ENCODE measurements at places on chromosomes 1 and 21.

- no peak for DNase-seq
These were observed 232.1 kb downstream of the TPR start for GRCh38 chr1:186142916-186143315.

DNA sequence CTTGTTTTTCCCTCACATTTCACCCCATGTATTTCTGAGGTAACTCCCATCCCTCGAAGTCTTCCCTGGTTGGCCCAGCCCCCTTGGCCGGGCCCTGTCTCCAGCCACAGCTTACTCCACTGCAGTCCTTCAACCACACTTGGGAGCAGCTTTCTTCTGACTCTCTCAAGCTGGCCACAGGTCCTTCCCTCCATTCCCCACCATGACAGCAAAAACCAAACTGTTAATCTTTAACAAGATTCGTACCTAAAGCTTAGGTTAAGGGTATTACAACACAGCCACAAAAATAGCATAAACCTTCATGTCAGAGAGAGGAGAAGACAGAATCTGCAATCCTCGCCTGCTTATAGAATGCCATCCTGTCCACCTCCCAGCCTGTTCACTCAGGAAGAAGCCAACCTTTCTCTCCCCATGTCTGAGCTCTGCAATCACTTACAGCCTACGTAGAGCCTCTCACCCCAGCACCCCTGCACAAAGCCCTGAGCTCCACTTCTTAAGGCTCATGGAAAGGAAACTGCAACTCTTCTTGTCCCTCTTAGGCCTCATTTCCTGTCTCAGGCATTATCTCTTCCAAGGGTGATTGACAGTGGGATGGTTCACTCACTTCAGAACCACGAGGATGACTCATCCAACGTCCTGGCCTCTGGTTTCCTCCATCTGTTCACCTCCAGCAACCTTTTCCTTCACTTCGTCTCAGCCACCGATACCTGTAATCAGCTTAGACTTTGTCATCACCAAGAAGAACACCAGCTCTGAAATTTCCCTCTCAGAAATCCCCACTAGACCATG, 72.8 kb downstream of the CD2 start:
- DNase-seq: no peak

GRCh38 chr1:29120947-29121485, 2.7 kb downstream of the TMEM200B start:
- DNase-seq: no peak

- DNase-seq: no peak
These were observed 112.5 kb downstream of the DNM3 start for GRCh38 chr1:171953835-171954234.
